ENCODE measurements at places on chromosomes 13 and 19. TPM values are rescaled to one million over a fixed set of nuclear protein-coding genes. Genes with fewer than 3 reads are reported as not detected.

GRCh38 chr19:47729468-47729798 is 15.9 kb upstream of the NOP53 start:
- peaks cover 21% of the 10 kb centered on the region for H3K4me1 ChIP-seq
- no peak overlapping the region for H3K4me3 ChIP-seq
- H3K36me3 ChIP-seq = peaks cover 3% of the 10 kb centered on the region
- peak overlapping the region; percentile 72 for H3K27ac ChIP-seq
- H3K27me3 ChIP-seq = peaks cover 21% of the 10 kb centered on the region

DNA sequence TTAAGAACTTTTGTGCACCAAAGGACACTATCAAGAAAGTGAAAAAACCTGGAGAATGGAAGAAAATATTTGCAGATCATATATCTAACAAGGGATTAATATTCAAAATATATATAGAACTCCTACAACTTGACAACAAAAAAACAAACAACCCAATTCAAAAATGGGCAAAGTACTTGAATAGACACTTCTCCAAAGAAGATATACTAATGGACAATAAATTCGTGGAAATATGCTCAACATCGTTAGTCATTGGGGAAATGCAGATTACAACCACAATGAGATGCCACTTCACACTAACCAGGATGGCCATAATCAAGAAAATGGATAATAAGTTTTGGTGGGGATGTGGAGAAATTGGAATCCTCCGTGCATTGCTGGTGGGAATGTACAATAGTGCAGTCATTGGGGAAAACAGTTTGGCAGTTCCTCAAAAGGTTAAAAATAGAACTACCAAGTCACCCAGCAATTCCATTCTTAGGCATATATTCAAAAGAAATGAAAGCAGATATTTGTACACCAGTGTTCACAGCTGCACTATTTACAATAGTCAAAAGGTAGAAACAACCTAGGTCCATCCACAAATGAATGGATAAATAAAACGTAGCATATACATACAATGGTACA is 2.2 kb upstream of the LSR start:
- peaks cover 33% of the 10 kb centered on the region for H3K27me3 ChIP-seq
- H3K36me3 ChIP-seq = no peaks in the 10 kb centered on the region
- peak overlapping the region; percentile 92 for H3K27ac ChIP-seq
- peaks cover 16% of the 10 kb centered on the region for H3K4me1 ChIP-seq

DNA sequence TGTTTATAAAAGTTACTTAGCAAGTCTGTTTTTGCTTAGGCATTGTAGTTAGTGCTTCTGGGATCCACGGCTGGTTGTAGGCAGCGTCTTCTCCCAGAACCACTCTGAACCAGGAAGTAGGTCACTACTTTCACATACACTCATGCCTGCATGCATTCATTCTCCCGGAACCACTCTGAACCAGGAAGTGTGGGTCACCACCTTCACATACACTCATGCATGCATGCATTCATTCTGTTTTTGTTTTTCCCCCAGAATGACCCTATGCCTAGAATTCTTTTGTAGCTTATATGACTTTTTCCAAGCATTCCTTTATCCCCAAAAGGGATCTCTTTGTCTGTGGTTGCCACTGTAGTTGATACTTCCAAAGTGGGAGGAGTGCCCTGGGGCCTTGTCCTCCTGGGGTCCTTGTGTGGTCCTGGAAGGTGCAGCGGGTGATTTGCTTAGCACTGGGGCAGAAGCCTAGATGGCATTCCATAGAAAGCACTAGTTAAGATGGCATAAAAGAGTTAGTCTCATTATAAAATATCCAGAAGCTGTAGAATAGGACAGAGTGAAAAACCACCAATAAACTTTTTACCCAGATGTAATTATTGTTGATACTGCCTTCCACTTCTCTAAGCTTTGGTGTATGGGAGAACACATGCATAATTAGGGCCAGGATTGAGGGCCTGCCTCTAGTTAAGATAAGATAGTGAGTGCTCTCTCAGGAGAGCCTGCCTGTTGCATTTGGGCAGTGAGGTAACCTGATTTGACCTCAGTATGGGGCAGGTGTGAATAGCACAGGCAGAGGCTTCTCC is 68.6 kb upstream of the TEX29 start:
- peaks cover 13% of the 10 kb centered on the region for H3K36me3 ChIP-seq
- no peak overlapping the region for H3K4me3 ChIP-seq
- no peaks in the 10 kb centered on the region for H3K27me3 ChIP-seq

DNA sequence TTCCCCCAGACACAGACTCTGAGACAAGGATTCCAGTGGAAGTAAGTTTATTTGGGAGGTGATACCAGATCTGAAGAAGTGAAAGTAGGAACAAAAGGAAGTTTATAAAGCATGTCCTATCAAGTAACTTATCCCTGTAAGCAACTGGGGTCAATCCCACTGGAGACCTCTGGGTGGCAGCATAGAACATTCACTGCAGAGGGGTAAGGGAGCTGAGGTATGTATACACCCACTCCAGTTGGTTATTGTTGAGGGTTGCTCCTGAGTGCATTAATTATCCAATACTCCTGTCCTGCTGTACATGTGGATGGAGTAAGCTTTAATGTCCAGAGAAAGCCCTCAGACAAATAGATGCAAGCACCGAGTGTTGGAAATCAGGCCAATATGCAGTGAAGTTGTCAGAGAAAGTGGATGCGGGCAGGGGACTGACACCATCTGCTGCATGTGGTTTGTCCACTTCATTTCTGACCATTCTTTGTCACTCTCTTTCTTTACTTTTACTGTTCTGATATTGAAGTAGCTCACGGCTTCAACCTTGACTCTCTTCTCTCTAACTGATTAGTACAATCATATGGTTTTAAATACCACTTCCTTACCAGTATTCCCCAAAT is 46.7 kb downstream of the NOTCH3 start:
- H3K4me3 ChIP-seq = no peak overlapping the region
- no peaks in the 10 kb centered on the region for H3K36me3 ChIP-seq
- H3K27me3 ChIP-seq = no peaks in the 10 kb centered on the region
- peak; percentile 38 for DNase-seq

GRCh38 chr19:38654628-38655055 is 7.2 kb downstream of the ACTN4 start:
- no peaks in the 10 kb centered on the region for H3K27me3 ChIP-seq
- no peaks in the 10 kb centered on the region for H3K36me3 ChIP-seq
- H3K27ac ChIP-seq = peak overlapping the region; percentile 99
- H3K4me1 ChIP-seq = peaks cover 100% of the 10 kb centered on the region
- DNase-seq = no peak
- H3K4me3 ChIP-seq = no peak overlapping the region

- no peaks in the 10 kb centered on the region for H3K36me3 ChIP-seq
- no peaks in the 10 kb centered on the region for H3K27me3 ChIP-seq
- no peak overlapping the region for H3K27ac ChIP-seq
- no peaks in the 10 kb centered on the region for H3K4me1 ChIP-seq
- no peak for DNase-seq
- no peak overlapping the region for H3K4me3 ChIP-seq
These were observed 46.2 kb downstream of the RFXAP start for GRCh38 chr13:36865265-36865664.

DNA sequence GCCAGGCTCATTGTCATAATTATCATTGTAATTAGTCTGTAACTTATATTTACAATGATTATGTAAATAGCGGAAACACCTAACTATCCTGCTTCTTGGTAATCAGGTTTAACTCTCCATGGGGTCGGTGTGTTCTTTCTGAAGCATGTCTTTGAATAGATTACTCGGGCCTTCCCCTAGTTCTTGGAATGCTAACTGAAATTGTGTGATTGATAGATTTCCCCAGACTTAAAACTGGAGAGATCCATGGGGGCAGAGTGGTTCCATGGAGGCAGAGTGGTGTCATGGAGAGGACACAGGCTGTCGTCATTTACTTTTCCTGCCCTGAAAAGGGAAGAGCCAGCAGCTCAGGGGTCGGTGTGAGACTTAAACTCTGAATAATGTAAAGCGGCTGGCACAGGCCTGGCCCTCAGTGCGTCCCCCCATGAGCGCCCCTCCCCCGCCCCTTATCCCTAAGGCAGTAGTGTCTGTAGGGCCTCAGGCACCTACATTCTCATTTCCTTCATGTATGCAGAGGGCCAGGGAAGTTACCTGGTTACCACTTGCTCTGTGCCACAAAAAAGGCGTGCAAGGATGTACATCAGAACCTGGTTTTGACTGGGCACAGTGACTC is 225.1 kb downstream of the TM9SF2 start:
- peaks cover 16% of the 10 kb centered on the region for H3K4me1 ChIP-seq
- DNase-seq = no peak
- no peak overlapping the region for H3K27ac ChIP-seq
- H3K36me3 ChIP-seq = no peaks in the 10 kb centered on the region
- H3K27me3 ChIP-seq = no peaks in the 10 kb centered on the region
- H3K4me3 ChIP-seq = no peak overlapping the region

- no peak for DNase-seq
- no peaks in the 10 kb centered on the region for H3K27me3 ChIP-seq
- no peak overlapping the region for H3K27ac ChIP-seq
- H3K36me3 ChIP-seq = peaks cover 16% of the 10 kb centered on the region
- no peak overlapping the region for H3K4me3 ChIP-seq
These were observed 71.6 kb downstream of the LATS2 start for GRCh38 chr13:20989656-20990321.

Gene LSM7
- total RNA-seq = 151 TPM

Gene FXYD5
- 10.0 TPM for total RNA-seq

Data from transverse colon (tissue), 4 donors.